Renal cortex interstitium (tissue), 15 donors: ENCODE measurements at places on chromosomes 16 and 17.

DNA sequence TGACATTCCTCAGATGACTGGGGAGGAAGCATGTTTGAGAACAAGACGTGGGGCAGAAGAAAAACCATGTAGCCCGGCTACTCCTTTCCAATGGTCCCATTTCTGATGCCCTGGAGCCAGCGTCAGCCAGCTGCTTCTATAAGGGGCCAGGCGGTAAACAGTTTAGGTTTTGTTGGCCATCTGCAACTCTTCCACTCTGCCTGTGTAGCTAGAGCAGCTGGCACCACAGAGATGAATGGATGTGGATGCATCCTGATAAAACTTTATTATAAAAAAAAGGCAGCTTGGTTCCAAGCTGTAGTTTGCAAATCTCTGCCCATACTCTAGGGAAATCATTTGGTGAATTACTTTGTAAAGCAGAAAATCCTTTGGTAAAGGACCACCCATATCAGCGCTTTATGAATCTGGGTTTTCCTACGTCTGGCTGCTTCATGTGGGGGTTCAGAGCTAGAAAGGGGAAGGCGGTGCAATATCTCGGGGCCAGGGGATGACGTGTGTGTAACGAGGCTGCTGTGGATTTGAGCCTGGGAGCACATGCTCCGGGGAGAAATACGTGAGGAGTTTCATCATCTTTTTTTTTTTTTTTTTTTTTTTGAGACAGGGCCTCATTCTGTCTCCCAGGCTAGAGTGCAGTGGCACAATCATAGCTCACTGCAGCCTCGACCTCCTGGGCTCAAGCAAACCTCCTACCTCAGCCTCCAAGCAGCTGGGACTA lies 3.4 kb upstream of the SRL start:
- no peak for DNase-seq

DNA sequence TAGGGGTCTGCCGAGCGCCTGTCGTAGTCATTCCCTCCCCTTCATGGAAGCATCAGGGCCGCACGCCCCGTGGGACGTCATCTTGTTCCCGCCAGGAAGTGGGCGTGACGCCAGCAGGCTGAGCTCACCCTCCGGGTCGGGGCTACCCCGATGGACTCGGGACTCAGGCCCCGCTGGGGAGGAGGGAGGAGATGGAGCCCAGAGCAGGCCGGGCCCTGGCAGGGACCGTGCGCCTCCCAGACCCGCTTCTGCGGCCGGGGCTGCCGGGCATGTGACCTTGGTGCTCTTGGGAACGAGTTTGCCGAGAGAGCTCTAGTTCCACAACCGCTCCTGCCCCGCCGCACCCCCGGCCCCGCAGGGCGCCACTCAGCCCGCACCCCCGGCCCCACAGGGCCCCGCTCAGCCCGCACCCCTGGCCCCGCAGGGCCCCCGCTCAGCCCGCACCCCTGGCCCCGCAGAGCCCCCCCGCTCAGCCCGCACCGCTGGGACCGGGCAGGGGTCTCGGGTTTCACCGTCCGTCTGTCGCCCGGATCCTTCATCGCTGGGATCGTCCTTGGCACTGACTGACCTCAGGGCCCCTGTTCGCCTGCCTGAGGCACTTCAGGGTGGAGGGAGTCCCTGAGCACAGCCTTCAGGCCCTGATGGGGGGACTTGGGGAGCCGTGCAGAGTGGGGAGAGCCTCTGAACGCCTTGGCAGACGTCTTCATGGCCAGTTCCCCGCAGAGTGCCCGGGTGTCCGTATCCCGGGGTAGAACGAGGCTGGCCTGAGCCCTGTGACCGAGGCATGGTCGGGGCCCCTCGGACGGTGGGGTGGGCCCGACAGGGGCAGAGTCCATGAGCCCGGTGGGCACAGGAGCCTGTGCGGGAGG lies 5.8 kb downstream of the CACNA1H start:
- DNase-seq, result no peak

- no peak for DNase-seq
Measured at GRCh38 chr16:49542391-49542891, 168.8 kb downstream of the C16orf78 start.

DNA sequence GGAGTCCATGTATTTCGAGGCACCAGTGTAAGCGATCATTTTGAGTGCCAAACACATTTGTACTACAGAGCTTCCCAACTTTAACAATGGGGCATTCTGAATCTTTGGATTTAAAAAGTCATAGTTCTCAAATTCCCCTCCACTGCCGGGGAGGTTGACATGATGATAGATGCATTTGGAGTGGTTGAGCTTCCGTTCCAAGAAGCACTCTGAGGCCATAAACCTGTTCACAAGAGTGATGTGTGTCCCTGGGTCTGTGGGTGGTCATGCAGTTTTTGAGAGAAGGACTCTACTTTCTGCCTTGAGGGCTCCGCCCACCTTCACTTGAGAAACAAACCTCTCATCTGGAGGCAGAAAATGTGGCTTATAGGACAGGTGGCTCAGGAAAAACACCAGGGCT lies 43.7 kb downstream of the IRX5 start:
- DNase-seq, result peak; percentile 67

DNA sequence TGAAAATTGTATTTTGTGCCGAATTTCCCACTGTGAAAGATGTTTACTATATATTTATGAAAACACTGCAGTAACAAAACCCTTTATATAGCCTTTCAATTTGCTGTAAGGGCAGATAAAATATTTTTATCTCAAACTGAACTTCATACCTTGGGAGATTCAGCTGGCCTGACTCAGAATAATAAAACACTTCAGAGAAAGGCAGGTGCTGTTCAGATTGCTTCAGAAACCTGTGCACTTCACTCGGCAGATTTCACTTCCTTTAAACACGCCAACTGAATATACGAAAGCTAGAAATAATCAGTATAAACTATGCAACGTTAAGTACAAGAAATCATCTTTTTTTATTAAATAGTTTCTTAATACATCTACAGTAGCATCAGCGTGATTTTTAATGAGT lies 839.1 kb upstream of the RBFOX1 start:
- no peak for DNase-seq

- DNase-seq, result no peak
Measured at GRCh38 chr16:30525844-30526136, 576 bp downstream of the ZNF768 start.
